Stromal cell of bone marrow (primary cell): ENCODE measurements at places on chromosomes 2 and 18.

DNA sequence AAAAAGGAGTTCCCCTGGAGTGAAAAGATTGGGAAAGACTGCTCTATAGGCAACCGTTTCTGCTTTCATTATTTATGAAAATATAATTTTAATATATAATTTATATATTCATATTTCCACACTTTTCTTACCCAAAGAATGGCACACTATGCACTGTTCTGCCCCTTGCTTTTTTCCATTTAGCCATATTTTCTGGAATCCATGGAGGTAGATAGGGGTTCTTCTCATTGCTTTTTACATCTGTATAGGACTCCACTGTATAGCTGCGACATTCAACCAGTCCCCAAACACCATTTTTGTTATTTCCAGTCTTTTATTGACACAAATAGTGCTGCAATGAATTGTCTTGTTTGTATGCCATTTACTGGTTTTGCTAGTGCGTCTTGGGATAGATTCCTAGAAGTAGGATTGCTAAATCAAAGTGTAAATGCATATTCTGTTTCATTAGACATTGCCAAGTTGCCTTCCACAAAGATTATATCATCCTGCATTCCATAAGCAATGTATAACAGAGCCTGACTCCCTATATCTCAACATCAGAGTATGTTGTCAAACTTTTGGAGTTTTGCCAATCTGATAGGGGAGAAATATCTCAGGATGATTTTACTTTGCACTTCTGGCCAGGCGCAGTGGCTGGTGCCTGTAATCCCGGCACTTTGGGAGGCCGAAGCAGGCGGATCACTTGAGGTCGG is 26.6 kb upstream of the TCF7L1 start:
- no peak for DNase-seq

DNA sequence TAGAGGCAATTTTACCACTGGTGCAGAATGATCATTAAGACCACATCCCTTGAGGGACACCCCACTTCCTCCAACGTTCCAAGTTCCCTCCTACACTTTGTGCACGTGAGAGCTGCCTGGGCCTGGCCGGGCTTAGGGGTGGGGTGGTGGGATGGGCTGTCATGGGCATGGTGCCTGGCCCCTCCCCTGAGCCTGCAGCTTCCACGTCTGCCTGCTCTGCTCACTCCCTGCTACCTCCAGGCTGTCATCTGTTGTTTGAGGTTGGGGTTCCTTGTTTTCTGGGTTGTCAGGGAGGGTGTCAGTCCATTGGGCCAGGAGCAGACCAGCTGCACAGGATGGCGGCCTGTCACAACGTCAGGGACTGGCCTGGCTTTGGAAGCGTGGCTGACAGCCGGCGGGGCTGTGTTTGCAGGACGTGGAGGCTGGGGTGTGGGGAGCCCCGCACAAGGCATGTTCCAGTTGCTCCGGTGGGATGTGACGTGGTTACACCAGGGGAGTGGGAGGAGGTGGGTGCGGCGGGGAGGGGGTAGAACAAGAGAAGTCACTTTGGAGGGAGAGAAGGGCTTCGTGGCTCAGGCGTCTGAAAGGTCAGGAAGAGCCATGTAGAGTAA is 72.3 kb downstream of the RTP5 start:
- no peak for DNase-seq

- peak; percentile 66 for DNase-seq
Observed at GRCh38 chr2:54459037-54459441, 2.9 kb downstream of the SPTBN1 start.

GRCh38 chr2:222034058-222034457 is 264.7 kb downstream of the PAX3 start:
- no peak for DNase-seq

DNA sequence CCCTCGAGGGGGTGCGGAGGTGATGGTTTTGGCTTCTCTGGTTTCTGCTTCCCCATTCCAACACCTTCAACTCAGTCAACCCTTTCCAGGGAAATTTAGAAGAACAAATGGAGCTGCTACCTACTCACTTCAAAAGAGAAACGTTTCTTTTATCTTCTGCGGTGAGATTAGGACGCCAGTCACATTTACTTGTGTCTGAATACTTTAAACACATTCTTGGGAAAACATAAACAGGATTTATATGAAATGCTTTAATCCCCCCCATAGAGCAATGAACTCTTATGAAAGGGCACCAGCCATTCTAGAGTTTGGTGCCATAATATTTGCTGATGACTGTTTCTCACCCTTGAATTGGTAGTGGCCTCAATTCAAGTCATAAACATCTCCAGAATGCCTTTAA is 253.2 kb upstream of the APCDD1 start:
- no peak for DNase-seq

- no peak for DNase-seq
Observed at GRCh38 chr2:201937343-201937742, 96.3 kb upstream of the FZD7 start.

GRCh38 chr18:63266888-63267790 is 52.4 kb downstream of the BCL2 start:
- DNase-seq = no peak

- DNase-seq = no peak
Observed at GRCh38 chr2:26290001-26290400, 45.3 kb downstream of the HADHB start.

DNA sequence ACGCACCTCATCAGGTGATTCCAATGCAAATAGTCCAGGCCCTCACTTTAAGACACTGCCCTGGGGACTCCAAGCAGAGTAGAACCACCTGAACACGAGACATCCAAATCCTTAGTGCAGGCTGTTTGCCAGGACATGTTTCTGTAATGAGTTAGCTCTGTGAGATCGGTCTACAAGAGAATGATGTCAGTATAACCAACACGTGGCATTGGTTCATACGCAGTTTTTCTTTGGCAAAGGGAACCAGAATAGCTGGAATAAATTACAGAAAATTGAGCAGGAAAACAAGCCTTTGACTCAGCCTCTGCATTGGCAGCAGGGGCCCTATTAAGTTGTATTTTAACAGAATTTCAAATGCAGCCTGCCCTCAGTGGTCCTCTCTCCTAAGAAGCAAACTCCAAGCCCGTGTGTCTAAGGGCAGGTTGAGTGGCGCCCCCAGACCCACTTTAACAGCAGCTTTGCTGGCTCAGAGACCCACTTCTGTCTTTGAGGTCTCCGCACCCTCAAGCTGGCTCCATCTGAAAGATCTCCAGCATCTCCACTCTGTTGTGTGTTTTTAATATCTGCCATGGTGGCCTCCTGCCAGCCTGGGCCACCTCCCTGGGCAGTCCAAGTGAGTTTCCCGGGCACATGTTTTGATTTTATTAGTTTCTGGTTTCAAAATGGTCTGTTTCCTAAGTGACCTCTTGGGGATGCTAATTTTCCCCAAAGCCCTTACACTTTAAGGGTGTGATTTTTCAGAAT is 61.3 kb downstream of the ALPK2 start:
- DNase-seq = peak; percentile 96

- no peak for DNase-seq
Observed at GRCh38 chr2:232877940-232878511, 8.0 kb downstream of the SNORC start.

GRCh38 chr18:10399465-10399864 is 55.0 kb upstream of the APCDD1 start:
- no peak for DNase-seq
